ENCODE measurements at places on chromosomes 3 and 15. TPM values are rescaled to one million over a fixed set of nuclear protein-coding genes. Genes with fewer than 3 reads are reported as not detected.

GRCh38 chr15:35443376-35443775 is 102.6 kb downstream of the DPH6 start:
- peaks cover 25% of the 10 kb centered on the region for H3K4me1 ChIP-seq
- no peak for DNase-seq
- no peak overlapping the region for H3K4me3 ChIP-seq
- no peak overlapping the region for H3K27ac ChIP-seq

DNA sequence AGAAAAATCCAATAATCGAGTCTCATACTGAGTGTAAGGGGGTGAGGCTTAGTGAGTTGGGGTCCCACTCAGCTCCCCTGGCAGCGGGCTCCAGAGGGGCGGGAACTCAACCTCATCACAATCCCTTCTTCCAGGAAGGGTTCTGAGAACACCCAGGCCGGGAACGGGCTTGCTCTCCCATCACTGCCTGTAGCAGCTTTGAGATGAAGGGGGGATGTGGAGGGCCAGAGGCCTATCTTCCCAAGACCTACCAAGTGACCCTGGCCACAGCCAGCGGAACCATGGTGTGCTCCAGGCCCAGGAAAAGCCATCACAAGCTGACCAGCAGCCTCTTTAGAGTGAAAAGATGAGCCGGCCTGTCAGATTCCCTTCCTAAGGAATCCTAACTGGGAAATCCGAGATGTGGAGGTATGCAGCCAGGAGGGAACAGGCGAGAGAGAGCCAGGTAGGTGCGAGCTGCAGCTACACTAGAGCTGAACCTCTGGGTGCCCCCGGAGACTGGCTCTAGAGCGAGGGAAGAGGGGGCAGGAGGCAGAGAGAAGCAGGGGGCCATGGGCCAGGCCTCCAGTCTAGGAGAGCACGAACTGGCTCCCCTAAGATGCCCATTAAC is 18.5 kb downstream of the GRAMD2A start:
- peaks cover 35% of the 10 kb centered on the region for H3K4me1 ChIP-seq
- H3K4me3 ChIP-seq = peak overlapping the region; percentile 7
- peaks cover 22% of the 10 kb centered on the region for H3K27me3 ChIP-seq
- no peak for DNase-seq

DNA sequence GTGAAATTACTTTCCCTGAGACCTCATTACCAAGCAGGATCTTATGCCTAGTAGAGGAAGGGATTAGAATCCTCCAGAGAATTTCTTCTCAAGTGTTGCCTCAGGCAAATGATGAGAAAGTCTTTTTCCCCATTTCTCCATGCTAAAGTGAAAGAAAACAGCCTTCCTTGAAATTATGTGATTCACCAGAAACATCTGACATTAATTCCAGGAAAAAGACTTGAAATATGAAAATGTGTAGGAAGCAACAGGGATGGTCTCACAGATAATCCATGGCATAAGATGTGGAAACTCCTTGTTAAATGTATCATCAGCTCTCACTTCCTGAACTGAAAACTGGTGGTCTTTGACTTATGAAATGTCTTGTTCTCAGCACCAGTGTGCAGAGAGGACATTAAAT is 17.9 kb upstream of the ABI3BP start:
- no peaks in the 10 kb centered on the region for H3K4me1 ChIP-seq
- no peak overlapping the region for H3K27ac ChIP-seq
- DNase-seq = no peak
- H3K27me3 ChIP-seq = peaks cover 6% of the 10 kb centered on the region
- H3K36me3 ChIP-seq = peaks cover 8% of the 10 kb centered on the region

GUCA1C gene
- total RNA-seq = not detected

FBXL22 gene
- total RNA-seq = 1.0 TPM

All from neural crest cell (in vitro differentiated cells).